Fibroblast of skin of left biceps (primary cell): ENCODE measurements at places on chromosomes 1 and 21.

DNA sequence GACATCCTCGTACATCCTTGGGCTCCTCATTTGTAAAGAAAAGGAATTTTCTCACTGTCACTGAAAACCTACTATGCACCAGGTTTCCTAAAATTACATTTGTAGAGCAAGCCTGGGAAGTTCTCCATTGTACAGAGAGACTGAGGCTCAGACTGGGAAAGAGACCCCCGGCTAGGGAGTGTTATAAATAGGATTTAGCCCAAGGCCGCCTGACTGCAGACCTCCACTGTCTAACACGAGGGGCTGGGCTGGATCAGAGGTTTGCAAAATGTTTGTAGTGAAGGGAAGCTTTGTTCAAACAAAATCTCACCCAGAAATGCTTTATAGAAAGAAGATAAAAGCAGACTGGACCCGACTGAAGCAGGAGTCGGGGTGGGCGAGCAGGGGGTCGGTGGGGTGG is 131.3 kb downstream of the ACTL8 start:
- DNase-seq = no peak

- DNase-seq = no peak
These were observed 111.0 kb downstream of the POU2F1 start for GRCh38 chr1:167331650-167332049.

DNA sequence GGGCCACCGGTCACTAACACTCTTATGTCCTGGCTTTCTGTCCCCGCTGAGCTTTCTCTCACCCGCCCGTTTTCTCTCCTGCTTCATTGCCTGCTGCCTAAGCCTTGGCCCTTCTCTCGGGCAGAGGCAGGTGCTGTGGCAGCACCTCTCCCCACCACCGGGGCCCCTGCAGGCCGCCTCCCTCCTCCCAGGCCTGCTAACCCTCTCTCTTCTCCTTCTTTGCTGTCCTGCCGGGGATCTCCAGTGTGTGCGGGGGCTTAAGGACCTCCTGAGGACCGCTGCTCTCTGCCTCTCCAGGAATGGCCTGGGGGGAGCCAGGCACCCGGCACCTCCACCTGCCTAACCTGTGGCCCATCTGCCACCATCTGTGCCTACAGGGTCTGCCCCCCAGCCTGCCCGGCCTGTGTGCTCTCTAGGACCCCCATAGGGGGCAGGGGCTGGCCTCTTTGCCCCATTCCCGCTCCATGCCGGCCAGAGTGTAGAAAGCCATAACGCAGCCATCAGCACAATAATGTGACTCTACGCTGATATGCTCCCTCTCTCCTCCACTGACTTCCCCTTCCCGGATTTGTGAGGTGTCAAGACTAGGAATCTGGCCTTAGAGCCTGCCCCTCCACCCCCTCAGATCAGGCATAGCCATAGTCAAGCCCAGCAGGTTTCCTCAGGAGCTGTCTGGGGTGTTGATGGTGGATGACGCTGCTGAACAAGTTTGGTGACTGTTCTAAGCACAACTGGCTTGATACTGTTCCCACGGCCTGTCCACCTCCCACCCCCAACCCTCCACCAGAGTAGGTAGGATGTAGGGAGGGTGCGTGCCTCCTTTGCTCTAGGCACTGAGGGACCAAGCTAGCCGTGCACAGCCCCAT is 6.1 kb upstream of the SFN start:
- DNase-seq = no peak

DNA sequence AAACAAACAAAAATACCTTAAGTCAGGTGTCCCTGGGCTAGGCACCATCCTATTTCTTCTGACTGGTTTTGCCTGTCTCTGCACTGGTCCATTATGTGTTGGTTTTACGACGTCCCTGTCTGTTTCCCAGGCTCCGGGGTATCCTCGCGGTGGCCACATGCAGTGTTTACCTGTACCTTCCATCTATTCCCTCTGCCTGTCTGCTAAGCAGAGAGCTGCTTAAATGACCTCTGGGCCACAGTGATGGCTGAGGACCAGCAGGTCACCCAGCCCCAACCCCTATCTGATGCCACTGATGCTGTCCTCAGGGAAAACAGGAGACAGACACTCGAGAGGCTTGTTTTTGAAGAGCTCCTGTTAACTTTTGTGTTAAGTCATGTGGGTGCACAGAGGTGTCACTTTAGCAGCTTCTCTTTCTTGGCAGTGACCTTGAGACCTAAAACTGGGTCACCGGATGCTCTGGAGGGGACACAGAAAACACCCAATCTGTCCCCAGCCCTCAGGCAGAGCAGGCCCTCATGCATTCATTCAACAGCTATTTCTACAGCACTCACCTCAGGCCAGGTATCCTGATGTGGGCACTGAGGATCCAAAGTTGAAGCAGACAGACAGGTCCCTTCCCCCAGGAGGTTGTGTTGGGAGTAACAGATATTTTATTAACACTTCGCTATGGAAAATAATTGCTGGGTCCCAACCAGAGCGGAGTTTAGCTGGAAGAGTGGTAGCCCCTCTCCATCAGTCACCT is 4.4 kb upstream of the EFHD2 start:
- no peak for DNase-seq

GRCh38 chr1:54014009-54014629 is 3.9 kb downstream of the LDLRAD1 start:
- DNase-seq = no peak

DNA sequence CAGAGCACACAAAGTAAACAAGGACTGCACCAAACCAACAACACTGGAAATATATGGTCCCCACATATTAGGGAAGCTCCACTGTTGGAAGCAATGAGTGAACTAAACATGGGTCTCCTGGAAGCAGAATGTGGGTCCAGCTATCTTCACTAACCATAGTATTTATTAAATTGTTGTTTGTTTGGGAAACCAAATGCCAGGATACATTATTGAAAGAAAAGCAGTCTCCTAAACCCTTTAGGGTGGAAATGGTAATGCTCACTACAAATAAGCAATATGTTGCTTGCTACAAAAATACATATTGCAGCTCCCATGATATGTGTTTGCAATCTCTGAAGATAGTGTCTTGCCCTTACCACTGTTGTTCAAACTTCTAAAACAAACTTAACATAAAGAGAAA is 2.2 kb downstream of the NEGR1 start:
- DNase-seq = no peak

GRCh38 chr21:35050348-35051286 is 1.5 kb upstream of the RUNX1 start:
- no peak for DNase-seq

DNA sequence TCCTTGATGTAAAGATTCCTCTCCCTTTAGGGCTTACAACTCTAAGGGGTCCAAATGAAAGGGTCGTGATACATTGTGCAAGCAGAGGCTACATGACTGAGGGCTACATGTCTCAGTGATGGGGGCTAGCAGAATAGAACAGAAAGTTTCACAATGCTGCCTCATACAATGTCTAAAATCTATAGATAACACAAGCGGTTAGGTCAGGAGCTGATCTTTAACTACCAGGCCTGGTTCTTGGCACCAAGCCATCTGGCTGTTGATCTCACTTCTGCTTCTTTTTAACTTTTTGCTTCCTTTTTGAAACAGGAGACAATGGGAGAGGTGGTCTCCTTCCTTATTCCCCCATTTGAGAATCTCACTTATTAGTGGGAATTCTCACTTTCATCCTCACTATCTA is 710.2 kb downstream of the AMY1C start:
- no peak for DNase-seq

DNA sequence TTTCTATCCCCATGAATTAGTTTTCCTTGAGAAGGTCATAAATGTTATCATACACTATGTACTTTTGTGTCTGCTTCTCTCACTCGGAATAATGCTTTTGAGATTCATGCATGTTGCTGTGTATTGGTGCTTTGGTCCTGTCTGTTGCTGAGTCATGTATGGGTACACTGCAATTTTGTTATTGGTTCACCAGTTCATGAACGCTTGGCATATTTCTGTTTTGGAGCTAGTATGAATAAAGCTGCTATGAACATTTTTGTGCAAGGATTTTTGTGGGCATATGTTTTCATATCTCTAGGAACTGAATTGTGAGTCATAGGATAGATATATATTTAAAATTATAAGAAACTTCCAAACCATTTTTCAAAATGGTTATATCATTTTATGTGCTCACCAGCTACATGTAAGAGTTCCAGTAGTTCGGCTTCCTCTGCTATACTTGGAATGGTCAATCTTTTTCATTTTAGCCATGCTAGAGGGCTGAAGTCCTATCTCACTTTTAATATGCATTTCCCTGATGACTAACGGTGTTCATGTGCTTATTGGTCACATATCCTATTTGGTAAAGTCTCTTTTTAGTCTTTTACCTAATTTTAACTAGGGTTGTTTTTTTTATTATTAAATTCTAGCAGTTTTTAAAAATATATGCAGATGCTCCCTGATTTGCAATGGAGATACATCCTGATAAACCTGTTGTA is 38.2 kb downstream of the ETS2 start:
- no peak for DNase-seq

- no peak for DNase-seq
These were observed 3.3 kb downstream of the PDZK1IP1 start for GRCh38 chr1:47186267-47187185.

- DNase-seq = no peak
These were observed 88.9 kb upstream of the WLS start for GRCh38 chr1:68321084-68321685.

- DNase-seq = no peak
These were observed 1.8 kb upstream of the PRXL2B start for GRCh38 chr1:2584686-2585317.

GRCh38 chr1:11948822-11949458 is 14.4 kb downstream of the PLOD1 start:
- DNase-seq = no peak

DNA sequence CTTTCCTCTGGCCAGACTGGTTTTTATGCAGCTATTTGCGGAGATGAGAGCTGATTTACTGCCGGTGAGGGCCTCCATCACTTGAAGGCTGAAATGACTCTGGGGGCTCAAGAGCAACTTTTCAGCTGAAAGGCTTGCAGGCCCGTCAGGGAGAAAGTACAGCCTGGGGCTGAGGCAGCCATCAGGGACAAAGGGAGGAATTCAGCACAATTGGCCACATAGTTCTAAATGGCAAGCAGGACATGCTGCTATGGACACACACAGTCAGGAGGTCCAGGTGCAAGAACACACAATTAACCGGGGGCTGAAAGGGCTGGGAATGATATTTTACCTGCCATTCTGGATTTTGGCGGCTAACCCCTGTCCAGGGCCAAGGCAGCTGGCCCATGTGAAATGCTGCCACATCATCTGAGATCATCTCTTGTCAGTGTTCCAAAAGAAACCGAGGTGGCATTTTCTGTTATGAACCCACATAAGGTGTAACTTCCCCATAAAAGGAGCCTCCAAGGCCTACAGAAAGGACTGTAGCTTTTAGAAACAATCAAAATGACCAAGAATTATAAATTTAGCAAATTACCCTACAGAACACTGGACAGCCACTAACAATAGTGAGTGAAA is 58.2 kb downstream of the LMX1A start:
- no peak for DNase-seq

- DNase-seq = no peak
These were observed 21.1 kb downstream of the NCF2 start for GRCh38 chr1:183569141-183569540.

DNA sequence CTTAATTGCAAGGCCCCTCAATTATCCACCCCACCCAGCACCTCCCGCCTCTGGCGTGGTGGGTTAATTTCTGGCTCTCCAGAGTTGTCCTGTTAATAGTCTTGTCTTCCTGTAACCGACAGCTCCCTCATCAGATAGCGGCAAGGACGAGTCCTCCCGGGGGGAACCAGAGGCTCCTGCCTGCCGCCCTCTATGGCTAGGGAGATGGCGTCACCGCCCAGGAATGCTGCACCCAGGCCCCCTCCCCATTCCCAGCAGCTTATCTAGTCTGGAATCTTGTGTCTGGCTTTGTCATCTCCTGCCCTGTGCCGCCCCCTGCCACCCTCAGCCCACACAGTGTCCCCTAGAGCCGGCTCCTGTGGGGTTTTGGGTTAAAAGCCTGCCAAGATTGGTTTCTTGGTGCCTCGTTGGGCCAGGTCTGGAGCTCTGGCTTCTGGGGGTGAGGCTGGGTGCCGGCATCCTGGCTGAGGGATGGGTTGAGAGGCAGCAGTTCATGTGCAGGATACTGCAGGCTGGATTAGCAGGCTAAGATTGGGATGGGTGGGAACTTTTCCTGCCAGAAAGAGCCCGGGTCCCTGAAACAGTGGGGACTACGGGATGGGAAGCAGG is 48.8 kb downstream of the EDN2 start:
- no peak for DNase-seq

DNA sequence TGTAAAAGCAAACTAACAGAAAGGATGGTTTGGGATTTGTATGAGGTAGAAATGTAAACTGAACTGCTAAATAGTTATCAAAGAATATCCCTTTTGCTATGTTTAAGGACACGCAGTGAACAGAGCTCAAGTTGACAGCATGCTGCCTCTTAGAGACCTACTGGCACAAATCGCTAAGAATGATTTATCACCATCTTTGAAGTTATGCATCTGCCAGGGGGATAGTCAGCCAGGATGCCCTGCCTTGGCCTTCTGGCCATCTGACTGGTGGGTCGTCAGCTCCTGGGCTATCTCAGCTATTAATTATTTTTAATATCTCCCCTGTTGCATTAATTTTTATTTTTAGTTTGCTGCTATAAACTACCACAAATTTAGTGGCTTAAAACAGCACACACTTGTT is 334.8 kb upstream of the KAZN start:
- no peak for DNase-seq

GRCh38 chr1:87915771-87916170 is 587.1 kb downstream of the LMO4 start:
- DNase-seq = no peak

DNA sequence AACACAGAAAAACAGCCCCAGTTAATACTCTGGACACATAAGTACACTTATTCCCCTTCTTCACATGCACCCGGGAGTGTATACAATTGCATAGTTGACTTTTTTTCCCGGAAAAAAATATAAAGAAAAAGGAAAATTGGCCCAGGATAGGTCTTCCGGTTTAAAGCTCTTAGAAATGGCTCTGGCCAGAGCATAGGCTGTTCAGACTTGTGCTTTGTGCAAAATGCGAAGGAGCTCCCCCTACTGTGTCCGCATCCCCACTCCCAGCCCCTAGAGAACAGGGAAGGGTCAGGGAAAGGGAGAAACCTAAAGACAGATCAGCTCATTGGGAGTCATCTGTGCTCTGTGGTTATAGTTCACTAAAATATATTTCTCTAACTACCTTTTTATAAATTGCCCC is 5.5 kb upstream of the MTMR11 start:
- no peak for DNase-seq

DNA sequence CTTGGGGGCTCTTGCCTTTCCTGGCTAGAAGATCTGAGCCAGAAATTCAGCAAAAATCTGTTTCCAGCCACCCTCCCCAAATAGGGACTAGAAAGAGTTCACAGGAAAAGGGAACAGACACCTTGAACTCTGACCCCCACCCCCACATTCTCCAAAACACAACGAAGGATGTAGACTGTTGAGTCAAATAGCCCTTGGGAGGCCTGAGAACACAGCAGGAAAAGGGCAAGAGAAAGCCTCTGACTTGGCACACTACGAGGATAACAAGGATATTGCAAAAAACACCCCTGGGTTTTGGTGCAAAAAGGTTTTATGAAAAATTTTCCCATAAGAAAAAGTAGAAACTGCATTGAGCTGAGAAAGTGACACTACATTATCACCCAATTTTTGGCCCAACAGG is 1.9 kb upstream of the YRDC start:
- no peak for DNase-seq
